ENCODE measurements at places on chromosomes 7 and 10. TPM values are rescaled to one million over a fixed set of nuclear protein-coding genes. Genes with fewer than 3 reads are reported as not detected.

GRCh38 chr7:131967216-131967730 is 410.8 kb upstream of the PODXL start:
- DNase-seq, result no peak

TRPV5 gene
- polyA plus RNA-seq, result not detected

AGR2 gene
- not detected for polyA plus RNA-seq

CACUL1 gene
- polyA plus RNA-seq, result 15.8 TPM

DNA sequence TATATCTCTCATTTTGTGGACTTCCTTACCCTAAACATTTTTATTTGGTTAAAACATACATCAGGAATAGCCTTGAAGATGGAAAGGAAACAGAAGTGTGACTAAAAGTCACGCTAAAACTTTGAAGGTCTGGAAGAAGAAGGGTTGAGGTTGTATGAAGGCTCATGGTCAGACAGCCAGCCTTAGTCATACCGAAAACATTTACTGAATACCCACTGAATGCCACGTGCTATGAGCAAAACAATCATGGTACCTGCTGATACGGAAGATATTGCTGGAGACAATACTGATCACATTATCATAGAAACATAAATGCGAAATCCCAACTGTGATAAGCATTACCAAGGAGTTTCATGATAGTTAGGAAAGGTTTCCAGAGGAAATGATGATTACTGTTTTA is 64.0 kb downstream of the PDZD8 start:
- no peak for DNase-seq

DNA sequence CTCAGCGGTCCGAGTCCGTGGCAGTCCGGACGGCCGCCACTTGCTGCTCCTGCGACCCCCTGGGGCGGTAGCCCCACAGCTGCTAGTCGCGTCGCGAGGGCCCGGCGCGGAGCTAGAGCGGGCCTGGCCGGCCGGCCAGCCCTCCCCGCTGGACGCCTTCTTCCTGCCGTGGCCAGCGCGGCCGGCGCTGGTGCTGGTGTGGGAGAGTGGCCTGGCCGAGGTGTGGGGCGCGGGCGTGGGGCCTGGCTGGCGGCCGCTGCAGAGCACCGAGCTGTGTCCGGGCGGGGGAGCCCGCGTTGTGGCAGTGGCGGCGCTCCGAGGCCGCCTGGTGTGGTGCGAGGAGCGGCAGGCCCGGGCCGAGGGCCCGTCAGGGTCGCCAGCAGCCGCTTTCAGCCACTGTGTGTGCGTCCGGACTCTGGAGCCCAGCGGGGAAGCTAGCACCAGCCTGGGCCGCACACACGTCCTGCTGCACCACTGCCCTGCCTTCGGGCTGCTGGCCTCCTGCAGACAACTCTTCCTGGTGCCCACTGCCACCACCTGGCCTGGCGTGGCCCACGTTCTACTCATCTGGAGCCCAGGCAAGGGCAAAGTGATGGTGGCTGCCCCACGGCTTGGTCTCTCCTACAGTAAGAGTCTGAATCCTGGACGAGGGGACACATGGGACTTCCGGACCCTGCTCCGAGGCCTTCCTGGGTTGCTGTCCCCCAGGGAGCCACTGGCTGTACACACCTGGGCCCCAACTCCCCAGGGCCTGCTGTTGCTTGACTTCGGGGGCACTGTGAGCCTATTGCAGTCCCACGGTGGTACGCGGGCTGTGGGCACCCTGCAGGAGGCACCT is 631 bp downstream of the HPS6 start:
- DNase-seq, result peak; percentile 47

GRCh38 chr10:103580011-103580410 is 86.5 kb downstream of the NEURL1 start:
- no peak for DNase-seq

DNA sequence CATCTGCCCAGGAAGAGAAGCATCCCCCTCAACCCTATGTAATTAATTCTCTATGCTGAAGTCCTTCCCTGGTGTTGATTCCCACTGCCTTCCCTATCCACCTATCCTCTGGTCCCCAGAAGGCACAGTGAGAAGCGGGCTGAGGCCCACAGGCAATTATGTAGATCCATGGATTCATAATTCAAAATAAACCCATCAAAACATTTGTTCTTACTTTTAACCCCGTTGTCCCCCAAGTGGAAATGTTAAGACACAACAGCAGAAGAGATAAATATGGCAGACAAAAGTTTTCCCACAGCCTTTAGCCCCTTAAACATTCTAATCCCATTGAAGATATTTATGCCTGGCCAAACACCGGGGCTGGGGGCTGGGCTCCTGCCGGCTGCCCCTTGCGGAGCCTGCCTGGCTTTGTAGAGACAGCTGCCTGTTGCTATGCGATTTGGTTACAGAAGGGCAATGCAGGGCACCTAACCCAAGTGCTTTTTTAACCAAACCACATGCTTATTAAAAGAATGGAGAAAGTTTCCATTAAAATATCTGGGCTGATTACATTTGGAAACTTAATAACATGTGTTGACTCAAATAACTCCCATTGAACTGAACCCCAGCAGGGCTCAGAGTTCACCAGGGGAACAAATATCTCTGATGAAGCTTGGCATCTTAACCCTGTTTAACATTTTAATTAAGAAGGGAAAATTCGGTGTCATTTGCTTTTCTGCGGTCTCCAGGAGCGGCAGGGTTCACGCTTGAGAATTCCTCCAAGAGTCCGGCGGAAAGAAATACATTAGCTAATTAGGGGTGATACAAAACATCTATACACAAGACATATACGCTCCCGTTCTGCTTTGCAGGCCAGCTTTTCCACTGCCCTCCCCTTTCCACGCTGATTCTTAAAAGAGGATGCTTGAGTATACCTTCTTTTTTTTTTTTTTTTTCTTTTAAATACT is 110.8 kb upstream of the FGFR2 start:
- DNase-seq, result no peak

GRCh38 chr10:13371897-13372470 is 23.9 kb upstream of the SEPHS1 start:
- peak; percentile 62 for DNase-seq

DNA sequence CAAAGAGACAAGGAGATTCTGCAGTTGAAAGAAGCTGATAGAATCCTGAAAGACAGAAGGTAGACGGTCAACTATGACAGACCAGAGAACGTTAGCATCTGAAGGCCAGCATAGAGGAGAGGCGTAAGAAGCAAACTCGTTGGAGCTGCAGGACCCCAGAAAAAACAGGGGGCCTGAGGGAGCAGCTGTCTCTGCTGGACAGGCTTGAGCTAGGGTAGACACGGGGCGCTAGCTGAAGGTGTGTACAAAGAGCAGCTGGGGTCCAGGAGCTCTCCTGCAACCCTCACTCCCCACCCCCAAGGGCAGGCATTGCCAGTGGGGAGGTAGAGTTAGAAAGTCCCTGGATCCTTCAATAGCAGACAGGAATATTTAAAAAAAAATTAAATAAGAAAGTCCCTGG is 14.6 kb upstream of the GDI2 start:
- DNase-seq, result no peak

FAM25G gene
- not detected for polyA plus RNA-seq

DNA sequence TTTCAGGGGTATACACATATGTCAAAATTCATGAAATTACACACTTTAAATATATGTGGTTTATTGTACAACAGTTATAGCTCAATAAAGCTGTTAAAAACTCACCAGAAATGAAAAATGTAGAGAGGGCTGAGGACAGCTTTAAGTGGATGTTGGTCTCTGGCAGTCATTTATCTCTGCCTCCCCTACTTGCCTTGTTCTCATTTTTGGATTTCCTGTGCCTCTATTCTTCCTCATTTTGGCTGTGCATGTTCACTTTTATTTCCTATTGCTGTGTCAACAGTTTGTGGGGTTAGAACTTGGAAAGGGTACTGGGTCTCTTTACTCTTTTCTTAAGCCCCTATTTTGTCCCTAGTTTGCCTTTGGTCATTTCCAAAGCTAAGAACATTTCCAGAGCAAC is 18.6 kb upstream of the MEST start:
- DNase-seq, result no peak

GPRIN2 gene
- polyA plus RNA-seq, result not detected

DNA sequence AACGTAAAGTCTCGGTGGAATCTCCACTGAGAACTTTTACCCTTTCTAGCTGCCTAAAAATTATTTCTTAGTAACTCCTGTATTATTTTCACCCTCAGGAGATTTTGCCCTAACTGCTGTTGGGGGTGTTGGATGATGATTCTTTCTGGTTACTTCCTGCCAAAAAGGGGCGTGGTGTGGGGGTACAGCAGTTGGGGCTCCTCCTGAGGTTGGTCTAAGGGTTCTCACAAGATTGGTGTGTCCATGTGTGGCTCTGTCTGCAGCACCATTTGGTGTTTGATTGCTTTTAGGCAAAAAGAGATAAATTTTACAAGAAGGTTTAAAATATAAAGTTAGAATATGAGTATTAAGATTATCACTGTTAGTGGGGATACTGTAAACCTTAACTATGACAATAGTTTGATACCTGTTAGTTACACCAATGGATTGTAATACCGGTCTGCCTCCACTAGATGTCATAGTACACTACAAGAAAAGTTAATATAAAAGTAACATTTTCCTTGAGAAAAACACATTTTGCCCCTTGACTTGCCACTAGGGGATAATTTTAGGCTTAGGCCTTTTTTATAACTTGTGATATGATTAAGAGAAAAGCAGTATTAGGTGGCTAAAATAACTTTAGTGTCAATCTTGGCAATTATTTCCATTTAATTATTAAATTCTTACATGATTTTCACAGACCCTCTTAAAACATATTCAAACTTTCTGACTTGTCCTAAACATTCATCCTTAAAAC is 928.7 kb downstream of the IPMK start:
- no peak for DNase-seq

VWA2 gene
- not detected for polyA plus RNA-seq

ADRA2A gene
- 0.47 TPM for polyA plus RNA-seq

SNCG gene
- 2.6 TPM for polyA plus RNA-seq

DNA sequence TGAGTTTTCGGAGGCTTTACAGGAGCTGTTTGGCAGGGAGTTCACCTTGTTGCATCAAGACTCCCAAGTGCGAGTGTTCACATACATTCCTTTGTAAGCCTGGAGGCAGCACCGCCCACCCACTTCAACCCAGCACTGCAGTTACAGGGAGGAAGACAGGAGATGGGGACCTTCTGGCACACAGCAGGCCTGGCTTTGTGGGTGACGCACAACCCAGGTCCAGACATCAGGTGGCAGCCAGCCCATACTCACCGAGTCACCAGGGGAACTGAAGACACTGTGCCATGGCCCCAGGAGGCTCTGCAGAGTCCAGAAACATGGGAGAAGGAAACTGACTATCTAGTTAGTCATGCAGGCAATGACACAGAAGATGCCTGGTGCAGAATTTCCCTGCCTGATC is 305.9 kb upstream of the RNF32 start:
- no peak for DNase-seq

All from liver (tissue), 10 donors.